ENCODE measurements at places on chromosomes 1 and 21.
A peak's percentile ranks its signal among the peaks of the same experiment; 100 is the strongest.

DNA sequence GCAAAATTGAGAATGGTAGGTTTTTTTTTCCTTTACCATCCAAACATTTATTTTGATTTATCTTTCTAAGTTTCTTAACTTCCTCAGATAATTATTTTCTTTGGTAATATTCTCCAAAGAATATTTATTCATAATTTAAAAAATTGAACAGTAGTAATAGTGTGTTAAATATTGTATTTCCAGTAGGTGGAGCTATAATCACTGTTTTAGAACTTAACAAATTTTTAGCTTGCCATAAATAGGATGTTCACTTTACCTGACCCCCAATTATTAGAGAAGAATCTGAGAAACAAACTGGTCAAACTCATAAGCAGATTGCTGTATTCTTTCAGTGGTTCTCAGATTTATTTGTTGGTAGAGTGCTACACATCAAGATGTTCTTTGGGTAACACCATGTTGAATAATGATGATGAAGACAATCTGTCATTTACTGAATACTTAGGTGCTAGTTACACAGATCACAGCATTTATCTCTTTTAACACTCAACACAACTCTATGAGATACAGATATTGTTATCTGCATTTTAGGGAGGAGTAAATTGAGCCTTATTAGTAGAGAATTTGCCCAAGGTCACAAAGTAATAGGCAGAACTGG, 82.4 kb upstream of the GPR88 start:
- DNase-seq: no peak

GRCh38 chr1:225887030-225887314, 2.0 kb downstream of the LEFTY1 start:
- DNase-seq: no peak

- DNase-seq: no peak
Measured at GRCh38 chr21:25850126-25850842, 115.5 kb downstream of the GABPA start.

DNA sequence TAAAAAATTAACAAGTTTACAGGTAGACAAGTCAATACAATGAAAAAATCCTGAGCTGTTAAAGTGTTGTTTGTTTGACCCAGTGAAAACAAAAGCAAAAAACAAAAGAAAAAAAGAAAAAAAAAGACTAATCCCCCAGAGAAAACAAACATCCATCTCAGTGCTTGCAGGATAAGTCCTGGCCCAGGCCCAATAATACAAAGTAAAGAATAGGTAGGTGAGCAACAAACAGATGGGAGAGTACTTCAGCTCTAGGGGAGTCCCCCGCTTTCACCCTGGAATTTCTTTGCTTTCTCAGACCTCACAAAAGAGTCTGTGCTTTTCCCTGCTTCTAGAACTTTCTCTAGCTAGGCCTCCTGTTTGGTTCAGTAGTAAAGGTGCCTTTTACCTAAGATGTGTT, 70.3 kb downstream of the ABCA4 start:
- no peak for DNase-seq

- DNase-seq: peak; percentile 70
Measured at GRCh38 chr21:43340491-43341377, 86.2 kb downstream of the SIK1 start.

DNA sequence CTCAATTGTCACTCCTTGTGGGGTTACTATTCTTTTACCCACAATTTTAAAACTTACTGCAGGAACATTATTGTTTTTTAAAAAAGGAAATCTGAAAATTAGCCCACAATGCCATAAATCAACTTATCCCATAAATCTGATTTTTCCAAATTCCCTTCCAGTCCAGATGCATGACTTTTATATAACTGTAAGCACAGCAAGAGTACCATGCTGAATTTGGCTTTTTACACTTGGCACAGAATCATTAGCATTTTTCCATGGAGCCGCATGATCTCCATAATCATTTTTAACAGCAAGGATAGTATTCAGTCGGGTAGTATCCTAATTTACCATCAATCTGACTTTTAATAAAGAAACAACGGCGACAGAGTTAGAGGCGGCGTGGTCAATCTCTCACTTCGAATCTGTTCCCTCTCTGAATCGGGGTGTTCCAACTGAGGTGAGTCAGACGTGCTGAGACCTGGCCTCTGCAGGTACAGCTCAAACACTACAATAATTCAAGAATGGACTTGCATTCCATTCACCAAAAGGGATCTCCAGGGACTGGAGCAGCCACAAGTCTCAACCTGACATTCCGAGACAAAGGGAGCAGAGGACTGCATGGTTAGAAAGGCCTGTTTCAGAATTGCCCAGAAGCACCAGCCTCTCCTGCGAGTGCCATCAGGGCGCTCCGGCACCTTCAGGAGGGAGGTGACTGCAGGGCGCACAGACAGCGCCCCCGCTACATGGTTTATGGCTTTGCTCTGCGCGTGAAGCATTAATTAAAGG, 48.9 kb downstream of the SLC66A1 start:
- DNase-seq: peak; percentile 26

DNA sequence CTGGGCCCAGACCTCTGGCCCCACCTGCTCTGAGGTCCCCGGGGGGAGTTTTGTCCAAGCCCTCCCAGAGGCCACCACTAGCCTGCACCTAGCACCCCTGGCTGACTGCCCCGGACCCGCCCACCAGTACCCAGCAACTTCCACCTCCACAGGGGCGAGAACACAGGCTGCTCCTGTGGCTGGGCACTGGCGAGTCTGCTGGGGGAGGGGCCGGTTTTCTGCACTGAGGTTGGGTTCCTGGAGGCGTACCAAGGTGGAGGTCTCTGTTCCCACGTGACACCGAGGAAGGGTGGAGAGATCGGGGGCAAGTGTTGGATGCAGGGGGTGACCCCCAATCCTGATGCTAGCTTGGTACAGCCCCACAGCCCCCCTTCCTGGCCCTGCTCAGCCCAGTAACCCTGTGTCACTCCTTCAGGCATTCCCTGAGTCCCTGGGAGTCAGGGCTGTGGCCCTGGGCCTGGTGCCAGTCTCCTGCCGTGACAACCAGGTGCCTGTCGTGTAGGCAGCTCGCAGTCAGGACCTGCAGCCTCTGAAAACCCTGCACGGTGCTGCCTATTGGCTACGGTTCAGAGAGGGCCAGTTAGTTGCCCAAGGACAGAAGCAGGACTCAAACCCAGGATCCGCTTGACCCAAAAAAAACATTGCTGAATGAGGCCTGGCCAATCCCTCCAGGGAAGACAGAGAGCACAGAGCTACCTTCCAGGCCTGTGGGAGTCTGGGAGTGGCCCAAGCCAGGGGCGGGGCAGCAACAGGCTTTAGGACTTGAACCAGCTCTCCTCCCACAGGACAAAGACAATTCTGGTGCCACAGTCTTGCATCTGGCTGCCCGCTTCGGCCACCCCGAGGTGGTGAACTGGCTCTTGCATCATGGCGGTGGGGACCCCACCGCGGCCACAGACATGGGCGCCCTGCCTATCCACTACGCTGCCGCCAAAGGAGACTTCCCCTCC, 3.1 kb downstream of the ESPN start:
- DNase-seq: no peak

DNA sequence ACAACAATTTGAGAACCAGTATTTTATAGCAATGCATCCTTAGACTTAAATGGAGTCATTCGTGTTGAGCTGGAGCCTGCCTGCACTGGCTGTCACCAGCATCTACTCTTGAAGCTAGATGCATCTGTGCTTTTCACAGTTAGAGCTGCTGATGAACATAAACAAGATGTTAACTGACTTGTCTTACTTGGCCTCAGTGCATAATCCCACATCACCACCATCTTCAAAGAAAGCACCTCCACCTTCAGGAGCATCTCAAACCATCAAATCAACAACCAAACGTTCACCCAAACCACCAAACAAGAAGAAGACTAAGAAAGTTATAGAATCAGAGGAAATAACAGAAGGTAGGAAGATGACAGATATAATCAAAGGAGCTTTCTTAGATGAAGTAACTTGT, 71.1 kb downstream of the TPR start:
- no peak for DNase-seq

DNA sequence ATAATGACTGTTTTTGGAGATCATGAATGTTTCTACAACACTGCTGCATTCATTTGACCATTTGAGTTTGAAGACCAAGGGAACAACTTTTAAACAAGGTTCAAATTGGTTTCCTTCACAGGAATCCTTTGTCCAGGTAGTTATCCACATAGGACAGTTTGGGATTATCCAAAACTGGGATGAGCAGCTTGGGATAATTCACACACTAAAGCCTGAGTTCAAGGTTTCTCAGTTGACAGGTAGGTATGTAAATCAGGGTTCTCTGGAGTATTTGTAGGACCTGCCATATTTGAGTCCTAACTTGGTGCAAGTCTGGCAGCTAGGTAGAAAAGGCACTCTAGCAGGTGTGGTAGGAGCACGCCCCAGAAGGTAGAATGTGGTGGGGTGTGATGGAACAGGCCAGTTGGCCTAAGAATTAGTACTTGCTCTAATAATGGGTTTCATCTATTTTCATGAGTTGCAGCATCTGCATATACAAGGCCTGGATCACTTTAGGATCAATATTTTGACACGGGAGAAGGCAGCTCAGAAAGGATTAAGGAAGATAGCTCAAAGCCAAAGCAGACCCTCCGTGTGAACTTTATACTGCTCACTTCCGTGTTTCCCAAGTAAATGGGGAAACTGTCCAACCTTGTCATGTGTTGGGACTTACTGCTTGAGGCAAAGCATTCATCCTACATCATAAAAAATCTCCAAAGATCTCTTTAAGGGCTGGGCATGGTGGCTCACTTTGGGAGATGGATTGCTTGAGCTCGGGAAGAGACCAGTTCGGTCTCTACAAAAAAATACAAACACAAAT, 14.1 kb upstream of the RAB42 start:
- no peak for DNase-seq

DNA sequence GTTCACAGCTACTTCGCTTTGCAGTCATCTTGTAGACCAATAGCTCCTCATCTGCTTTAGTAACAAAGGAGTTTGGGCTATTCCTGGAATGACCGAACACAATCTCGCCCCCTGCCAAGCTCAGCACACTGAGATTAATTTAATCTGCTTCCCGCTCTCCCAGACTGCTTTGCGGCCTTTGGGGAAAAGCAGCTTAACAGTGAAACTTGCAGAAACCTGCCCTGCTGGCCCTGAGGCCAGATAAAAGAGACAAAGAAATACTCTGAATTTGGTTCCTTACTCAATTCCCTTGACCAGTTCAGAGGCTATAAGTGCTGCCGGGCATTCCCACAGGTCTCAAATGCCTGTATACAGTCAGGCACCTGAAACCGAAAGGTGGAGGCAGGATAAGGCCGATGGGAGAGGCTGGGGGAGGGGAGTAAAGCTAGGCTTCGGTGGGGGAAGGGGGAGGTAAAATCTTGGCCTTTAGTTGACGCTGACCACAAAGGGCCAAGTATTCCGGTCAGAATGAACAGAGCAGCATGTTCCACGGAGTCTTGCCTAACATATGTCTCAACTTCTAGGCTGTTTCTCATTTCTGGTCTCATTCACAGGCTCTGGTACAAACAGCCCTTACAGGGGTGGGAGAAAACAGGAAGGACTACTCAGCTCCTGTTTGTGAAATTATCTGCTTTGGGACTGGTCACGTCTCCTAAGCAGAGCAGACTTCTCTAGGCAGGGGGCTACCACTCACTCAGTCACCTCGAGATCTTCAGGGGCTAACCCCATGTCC, 17.7 kb upstream of the A3GALT2 start:
- peak; percentile 86 for DNase-seq

- DNase-seq: no peak
Measured at GRCh38 chr1:214414691-214415090, 133.7 kb downstream of the SMYD2 start.

DNA sequence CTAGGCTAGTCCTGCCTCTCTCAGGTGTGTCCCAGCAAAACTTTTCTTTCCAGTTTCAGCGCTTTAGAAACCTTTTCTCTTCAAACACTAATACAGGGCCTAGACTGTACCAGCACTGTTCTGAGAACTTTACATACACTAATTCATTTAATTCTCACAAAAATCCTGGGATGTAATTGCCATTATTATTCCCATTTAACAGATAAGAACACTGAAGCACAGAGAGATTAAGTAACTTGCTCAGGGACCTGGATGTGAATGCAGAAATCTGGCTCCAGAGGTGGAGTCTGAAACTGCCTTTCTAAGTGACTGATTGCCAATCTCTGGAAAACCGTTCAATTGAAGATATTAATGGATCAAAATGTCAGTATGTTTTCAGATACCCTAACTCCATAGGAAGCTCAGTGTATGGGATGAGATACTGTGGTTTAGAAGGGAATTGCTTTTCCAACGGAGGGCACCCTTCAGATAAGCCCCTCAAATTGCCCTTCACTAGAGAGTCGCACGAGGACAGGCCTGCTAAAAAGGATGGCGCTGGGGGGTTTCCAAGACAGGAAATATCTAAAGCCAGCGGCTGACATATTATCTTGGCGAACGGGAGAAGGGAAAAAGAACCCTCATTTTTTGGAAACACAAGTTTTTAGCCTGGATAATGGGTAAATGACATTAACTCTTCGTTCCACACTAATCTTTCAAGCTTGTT, 698 bp upstream of the UCK2 start:
- DNase-seq: no peak

GRCh38 chr1:85822696-85823095, 114.5 kb upstream of the ZNHIT6 start:
- no peak for DNase-seq

DNA sequence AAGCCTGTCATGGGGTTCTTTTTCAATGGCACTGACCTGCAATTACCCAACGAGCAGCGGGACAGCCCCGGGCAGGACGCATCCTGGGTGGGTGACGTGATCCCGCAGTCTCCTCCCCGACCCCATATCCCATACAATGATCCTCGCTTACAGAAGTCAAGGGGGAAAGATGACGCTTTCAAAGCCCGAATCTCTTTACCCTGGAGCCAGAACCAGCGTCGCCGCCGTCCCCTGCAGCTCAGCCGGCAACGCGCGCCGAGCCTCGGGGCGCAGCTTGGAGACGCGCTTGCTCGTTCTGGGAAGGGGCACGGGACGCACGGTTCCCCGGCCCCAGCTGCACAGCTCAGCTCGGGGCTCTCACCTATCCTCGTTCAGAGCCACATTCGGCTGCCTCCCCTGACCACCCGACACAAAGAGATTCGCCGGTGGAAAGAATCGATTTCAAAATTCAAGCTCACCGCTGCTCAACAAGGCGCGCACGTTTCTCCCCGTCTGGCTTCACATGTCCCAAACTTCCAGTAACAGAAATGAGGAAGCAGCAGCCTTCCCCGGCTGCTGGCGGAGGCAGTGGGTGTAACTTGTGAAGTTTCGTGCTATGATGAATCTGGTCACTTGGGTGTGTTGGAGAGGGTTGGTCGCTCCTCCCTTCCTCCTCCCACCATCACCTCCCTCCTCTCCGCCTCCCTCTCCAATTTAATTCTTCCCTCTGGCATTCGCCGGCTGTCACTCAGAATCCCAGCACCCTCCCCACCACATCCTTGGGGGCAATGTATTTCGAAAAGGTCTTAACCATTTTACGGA, at the start of gene TIAM1:
Gene TIAM1 (minus strand): TSS at position 582 of the 801 bp plus-strand sequence. CDS start 77,289 bp downstream, outside the sequence.
- peak; percentile 90 for DNase-seq

- peak; percentile 79 for DNase-seq
Measured at GRCh38 chr21:45640888-45641479, 2.5 kb upstream of the PCBP3 start.

- no peak for DNase-seq
Measured at GRCh38 chr1:64578270-64578973, 108.5 kb downstream of the CACHD1 start.

DNA sequence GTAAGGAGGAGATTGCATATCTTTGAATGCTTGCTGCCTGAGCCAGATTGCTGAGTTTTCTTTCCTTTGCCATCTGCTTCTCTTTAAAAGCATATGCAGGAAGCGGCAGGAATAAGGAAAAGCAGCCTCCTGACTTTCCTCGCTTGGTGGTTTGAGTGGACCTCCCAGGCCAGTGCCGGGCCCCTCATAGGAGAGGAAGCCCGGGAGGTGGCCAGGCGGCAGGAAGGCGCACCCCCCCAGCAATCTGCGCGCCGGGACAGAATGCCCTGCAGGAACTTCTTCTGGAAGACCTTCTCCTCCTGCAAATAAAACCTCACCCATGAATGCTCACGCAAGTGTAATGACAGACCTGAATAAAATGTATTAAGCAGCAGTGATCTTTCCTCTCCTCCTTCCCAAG, 1.5 kb downstream of the CORT start:
- DNase-seq: peak; percentile 45
